ENCODE measurements at places on chromosomes 3 and 15.

GRCh38 chr15:92921215-92922131, 21.3 kb downstream of the CHD2 start:
- peak; percentile 14 for DNase-seq

GRCh38 chr3:99949956-99950670, 132.5 kb downstream of the CMSS1 start:
- no peak for DNase-seq

GRCh38 chr3:48528048-48528447, 24.1 kb upstream of the SHISA5 start:
- no peak for DNase-seq

- no peak for DNase-seq
These were observed 3.1 kb downstream of the APBA2 start for GRCh38 chr15:28888900-28889299.

- no peak for DNase-seq
These were observed 24.9 kb downstream of the KNL1 start for GRCh38 chr15:40618906-40619305.

GRCh38 chr15:57718309-57718708, 11.8 kb downstream of the POLR2M start:
- no peak for DNase-seq

DNA sequence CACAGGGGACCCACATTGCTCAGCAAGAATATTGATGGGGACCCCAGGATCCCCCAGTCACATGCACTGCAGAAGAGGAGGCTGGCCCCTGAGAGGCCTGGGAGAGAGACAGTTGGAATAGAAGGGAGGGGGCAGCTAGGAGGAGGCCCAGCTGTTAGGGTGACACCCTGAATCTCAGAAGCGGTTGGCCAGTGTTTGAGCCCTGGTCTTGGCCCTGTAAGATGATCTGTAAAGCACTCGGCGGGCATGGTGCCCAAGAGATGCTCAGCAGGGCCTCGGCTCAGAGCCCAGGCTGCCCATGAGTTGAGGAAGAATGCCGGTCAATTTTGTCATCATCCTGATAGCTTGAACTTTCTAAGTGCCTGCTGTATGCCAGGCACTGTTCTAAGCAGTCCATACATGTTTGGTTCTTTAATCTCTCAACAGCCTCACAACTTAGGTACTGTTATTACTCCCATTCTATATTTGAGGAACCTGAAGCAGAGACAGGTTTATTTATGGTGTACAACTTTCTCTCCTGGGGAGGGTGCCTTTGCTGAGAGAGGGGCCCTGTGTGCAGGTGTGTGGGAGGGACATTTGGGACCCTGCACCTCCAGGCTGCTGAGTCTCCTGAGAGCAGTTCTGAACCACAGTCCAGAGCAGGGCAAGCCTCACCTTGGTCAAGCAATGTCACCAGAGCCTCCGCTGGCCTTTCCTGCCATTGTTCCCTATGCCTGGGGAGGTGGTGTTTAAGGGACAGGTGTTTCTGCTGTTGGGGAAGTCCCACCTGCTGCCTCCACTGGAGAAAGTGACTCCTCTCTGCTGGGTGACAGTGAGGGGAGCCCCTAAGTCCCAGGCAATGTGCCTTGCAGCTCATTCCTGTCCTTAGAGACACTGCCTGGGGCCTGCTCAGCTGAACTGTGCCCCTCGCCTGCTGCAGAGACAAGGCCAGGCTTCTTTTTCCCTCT, 26.0 kb downstream of the SLC6A6 start:
- no peak for DNase-seq

DNA sequence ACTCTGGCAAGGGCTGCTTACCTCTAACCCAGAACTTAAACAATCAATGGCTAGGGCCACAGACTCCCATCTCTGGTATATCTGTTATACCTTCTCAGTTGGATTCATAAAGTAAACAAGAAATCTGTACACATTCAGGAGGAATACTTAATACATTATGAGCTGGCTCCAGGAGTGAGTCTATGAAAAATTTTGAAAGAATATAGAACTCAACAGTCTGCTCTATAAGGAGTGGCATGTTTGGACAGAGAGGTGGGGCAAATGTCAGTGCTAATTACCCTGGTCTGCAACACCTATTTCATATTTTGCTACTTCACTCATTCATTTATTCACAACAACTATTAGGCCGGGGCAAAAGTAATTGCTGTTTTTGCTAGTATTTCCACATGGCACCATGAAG, 245.1 kb downstream of the THRB start:
- no peak for DNase-seq

- no peak for DNase-seq
These were observed 348.5 kb downstream of the PYDC2 start for GRCh38 chr3:191809326-191809949.

DNA sequence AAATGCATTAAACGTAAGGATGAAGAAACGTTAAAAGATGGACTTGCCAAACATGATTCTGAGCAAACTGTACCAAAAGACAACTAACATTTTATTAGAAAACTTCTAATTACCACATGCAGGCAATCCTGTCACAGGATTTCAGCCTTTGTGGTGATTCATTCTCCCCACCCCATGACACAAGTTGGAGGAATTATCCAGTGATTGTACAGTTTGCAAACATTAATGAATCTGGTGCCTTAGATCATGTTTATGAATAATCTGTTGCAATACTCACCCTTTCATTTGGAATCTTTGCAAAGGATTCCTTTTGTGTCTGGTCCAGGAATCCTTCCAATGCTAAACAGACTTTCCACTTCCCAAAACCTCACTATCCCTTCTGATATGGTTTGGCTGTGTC, 23.3 kb upstream of the ERC2 start:
- DNase-seq: no peak

GRCh38 chr3:71863563-71864190, 78.7 kb upstream of the PROK2 start:
- no peak for DNase-seq

GRCh38 chr3:50289130-50289529, 3.1 kb downstream of the IFRD2 start:
- DNase-seq: no peak

DNA sequence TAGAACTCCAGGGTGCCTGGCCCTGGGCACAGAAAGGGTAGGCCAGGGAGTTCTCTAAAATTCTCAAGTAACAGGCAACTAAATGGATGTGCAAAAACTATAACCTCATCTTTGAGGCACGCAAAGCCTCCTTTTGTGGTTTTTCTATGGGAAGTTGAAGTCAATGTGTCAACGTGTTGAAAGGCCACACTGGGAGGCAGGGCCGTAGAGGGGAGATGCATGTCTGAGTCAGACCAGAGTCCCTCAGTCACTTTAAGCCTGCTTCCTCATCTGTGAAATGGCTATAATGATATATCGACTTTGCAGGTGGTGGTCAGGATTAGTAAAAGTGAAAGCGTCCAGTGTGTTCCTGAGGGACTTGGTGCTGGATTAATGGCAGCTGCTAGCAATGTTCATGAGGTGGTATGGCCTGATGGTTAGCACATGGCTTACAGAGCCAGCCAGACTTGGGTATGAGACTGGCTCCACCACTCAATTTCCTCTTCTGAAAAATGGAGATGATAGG, 17.0 kb downstream of the TGM5 start:
- no peak for DNase-seq

- DNase-seq: no peak
These were observed 309.5 kb upstream of the TRIM42 start for GRCh38 chr3:140368223-140368811.

DNA sequence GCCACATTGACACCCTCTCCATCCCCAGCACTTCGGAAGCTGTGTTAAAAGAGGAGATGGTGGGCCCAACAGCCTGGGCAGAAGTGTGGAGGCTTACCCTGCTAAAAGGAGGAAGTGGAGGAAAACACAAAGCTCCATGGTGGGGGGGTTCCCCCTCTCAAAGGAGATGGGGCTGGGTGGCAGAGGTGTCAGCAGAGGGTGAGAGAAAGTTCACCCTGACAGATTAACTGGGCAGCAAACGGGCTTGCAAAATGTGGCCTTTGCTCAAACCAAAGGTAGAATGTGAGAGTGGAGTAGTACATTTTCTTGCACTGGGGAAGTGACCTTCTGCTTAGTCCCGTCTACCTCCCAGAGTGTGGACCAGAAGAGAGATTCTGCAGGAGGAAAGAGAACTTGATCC, 44.7 kb downstream of the MYO1E start:
- no peak for DNase-seq

- DNase-seq: no peak
These were observed 7.3 kb downstream of the ADAM10 start for GRCh38 chr15:58742022-58742813.

- DNase-seq: no peak
These were observed 62.7 kb downstream of the PDIA5 start for GRCh38 chr3:123129532-123129931.

GRCh38 chr3:10339376-10339955, 18.6 kb upstream of the SEC13 start:
- no peak for DNase-seq

DNA sequence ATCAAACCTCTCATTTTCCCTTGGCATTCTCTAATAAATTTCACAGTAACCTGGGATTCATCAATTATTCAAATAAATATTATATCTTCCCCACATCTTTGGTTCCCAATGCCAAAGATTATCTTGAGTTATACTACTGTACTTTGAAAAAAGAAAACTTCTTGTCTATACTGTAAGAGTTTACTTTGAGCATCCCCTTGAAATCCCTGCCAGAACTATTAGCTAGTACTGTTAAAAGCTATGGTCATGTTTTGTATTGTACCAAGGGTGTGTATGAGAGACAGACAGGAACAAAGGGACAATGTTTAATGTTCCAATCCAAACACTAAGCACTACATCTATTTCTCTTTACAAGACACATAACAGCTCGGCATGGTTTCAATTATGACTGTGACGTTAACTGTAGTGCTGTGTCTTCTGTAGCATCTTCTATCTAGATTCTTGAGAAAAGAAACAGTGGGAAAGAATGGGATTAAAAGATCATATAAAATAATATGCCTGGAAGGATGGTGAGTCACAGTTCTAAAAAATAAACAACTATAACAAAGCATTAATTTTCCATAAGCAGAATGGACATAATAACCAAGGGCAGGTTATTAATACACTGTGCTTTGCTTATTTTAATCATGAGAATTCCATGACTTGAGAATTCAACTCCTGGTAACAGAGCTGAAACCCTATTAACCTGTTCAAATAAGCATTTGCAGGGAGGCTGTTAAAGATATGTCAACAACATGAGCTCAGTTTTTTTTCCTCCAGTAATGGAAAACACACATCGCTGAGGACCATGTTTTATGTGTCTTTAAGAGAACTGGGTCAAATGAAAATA, 71.1 kb downstream of the ALDH1A2 start:
- no peak for DNase-seq

GRCh38 chr3:69108811-69109210, 13.6 kb downstream of the LMOD3 start:
- DNase-seq: no peak

GRCh38 chr15:38695249-38696108, 130.9 kb upstream of the RASGRP1 start:
- DNase-seq: no peak

DNA sequence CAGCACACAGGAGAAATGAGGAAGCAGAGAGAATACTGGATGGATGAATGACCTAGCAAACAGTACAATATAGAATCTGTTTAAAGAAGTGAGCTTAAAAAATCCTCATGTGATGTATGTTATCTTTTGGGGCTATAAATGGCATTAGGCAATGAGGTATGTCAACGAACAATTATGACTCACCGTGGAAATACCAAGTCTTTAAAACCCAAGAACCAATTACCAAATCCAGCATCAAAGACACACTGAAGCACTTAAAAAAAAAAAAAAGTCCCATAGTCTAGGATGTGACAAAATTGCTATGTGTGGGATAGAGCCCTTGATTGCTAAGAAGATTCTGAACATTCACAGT, 36.3 kb upstream of the HERC1 start:
- DNase-seq: no peak

DNA sequence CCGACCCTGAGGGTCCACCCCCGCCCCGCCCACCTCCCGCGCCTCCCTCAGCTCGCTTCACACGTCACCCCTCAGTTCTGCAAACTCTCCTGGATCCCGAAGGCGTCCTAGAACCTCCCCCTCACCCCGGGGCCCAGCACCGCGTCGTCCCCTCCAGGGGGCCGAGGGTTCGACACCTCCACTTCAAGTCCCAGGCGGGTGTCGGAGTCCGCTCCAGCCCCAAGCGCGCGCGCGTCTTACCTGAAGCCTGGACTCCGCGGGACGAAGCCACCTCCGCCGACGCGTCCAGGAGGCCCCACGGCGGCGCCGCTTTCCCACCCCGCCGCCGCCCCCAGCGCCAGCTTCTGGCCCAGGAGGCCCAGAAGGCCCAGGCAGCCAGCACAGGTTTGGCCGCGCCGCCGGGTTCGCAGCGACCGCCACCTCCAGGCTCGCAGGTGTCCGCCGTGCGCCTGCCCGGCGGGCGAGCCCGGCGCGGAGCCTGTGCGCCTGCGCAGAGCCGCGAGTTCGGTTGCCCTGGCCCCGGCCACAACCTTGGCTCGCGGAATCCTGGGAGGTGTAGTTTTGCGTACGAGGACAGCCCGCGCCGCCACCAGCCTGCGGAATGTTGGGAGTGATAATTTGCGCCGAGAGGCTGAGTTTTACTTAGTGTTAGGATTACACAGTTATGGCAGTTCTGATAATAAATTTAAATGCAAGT, at the start of gene POMGNT2:
Gene POMGNT2 (minus strand): TSS at position 484 of the 697 bp plus-strand sequence. CDS start 24,648 bp downstream, outside the sequence.
- DNase-seq: peak; percentile 75

- DNase-seq: no peak
These were observed 60.7 kb downstream of the FRMD4B start for GRCh38 chr3:69325151-69325550.

GRCh38 chr3:194687638-194688199, 2.0 kb downstream of the FAM43A start:
- DNase-seq: peak; percentile 74

GRCh38 chr3:195068084-195069080, 202.6 kb downstream of the XXYLT1 start:
- DNase-seq: no peak

DNA sequence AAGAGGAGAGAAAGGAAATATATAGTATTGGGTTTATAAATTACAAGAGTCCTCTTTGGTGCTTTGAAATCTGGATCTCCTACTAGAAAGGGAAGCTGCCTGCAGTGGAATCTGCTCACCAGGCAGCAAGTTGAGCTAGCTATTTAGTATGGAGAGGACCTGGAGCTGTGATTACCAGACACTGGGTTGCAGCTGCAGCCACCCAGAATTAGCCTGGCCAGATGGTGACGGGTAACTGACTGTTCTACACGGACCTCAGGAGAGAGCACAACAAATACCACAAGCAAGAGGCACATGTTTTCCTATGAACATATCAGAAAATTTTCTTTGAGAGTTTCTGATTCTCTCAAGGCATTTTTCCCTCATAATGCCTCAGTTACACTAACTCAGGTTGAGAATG, 46.5 kb downstream of the SYNPR start:
- no peak for DNase-seq

DNA sequence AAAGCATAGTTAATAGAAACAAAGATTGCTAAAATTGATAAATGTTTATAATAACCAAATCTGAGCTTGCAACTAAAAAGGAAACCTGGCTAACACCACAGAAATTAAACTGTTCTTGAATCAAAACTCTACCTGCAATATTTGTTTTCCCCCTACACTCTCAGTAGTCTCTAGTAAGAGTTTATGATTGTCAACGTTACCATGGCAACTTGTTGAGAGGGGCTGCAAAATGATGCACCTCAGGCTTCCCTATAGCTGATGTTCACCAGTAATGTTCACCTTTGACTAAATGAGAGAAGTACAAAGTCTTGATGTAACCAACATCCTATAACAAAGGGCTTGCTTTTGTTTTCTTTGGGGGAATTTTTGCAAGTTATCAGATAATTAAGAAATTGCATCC, 101.1 kb upstream of the FHIT start:
- DNase-seq: no peak

GRCh38 chr3:107745354-107745753, 222.6 kb downstream of the BBX start:
- DNase-seq: no peak
